ENCODE measurements at places on chromosomes 5 and 9. TPM values are rescaled to one million over a fixed set of nuclear protein-coding genes. Genes with fewer than 3 reads are reported as not detected.

- H3K4me3 ChIP-seq, result no peak overlapping the region
- peaks cover 21% of the 10 kb centered on the region for H3K36me3 ChIP-seq
- no peaks in the 10 kb centered on the region for H3K27me3 ChIP-seq
- H3K27ac ChIP-seq, result no peak overlapping the region
- no peak for DNase-seq
Measured at GRCh38 chr5:77083088-77083487, 4.0 kb downstream of the ZBED3 start.

DNA sequence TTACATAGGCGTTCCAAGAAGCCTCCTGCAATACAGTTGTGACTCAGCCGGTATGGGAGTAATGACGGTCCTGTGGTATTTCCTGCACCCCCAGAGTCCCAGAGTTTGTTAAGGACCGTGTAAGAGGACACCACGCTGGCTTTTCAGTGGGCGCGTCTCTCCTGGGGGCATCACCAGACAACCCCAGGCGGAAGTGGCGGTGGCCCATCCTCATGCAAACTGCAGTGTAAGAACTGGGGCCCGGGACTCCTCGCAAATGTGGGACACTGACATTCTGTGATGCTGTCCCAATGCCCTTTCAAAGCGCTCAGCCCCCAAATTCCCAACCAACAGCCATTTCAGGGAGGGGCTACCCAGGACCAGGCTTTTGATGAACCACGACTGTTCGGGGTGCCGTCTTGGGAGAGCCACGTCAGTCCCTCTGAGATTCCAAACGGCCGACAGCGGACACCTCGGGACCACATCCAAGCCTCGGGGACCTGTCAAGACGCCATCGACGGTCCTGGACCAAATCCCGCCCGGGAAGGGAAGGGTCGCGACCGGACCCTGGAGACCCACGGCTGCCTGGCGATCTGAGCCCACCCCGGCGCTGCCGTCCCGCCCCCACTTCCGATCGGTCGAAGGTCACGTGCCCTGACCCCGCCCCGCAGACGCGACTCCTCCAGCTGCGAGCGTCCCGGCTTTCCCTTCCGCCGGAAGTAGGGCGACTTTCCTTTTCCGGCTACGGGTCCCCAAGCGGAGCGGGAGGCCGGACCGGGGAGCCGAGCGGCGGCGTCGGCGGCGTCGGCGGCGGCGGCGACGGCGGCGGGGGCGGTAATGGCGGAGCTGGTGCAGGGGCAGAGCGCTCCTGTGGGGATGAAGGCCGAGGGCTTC, at the start of gene FUBP3:
Gene FUBP3 (plus strand): TSS at position 713 of the 873 bp plus-strand sequence. CDS start 104 bp downstream, at position 817.
- peaks cover 16% of the 10 kb centered on the region for H3K36me3 ChIP-seq
- H3K4me3 ChIP-seq, result peak within 1 kb of the TSS; percentile 92
- H3K4me1 ChIP-seq, result no peaks in the 10 kb centered on the region
- peak within 1 kb of the TSS; percentile 5 for H3K27ac ChIP-seq
- no peaks in the 10 kb centered on the region for H3K27me3 ChIP-seq
- peak; percentile 93 for DNase-seq

- no peaks in the 10 kb centered on the region for H3K27me3 ChIP-seq
- no peaks in the 10 kb centered on the region for H3K4me1 ChIP-seq
- DNase-seq, result no peak
- H3K36me3 ChIP-seq, result peaks cover 32% of the 10 kb centered on the region
- H3K27ac ChIP-seq, result no peak overlapping the region
Measured at GRCh38 chr5:139295346-139296057, 2.0 kb downstream of the MATR3 start.

Gene POLE3
- total RNA-seq, result 85.9 TPM

Gene BTNL8
- 0.26 TPM for total RNA-seq

GRCh38 chr5:115096034-115096769, 73.5 kb downstream of the TRIM36 start:
- no peaks in the 10 kb centered on the region for H3K4me1 ChIP-seq
- H3K4me3 ChIP-seq, result no peak overlapping the region
- DNase-seq, result no peak
- H3K27me3 ChIP-seq, result no peaks in the 10 kb centered on the region
- no peak overlapping the region for H3K27ac ChIP-seq
- no peaks in the 10 kb centered on the region for H3K36me3 ChIP-seq

Gene ZNG1C
- total RNA-seq, result 26.4 TPM

Gene IL9
- not detected for total RNA-seq

GRCh38 chr5:18944771-18945170, 1043.2 kb downstream of the CDH18 start:
- H3K36me3 ChIP-seq, result peaks cover 6% of the 10 kb centered on the region
- H3K4me1 ChIP-seq, result no peaks in the 10 kb centered on the region
- no peaks in the 10 kb centered on the region for H3K27me3 ChIP-seq
- no peak for DNase-seq
- no peak overlapping the region for H3K4me3 ChIP-seq

Gene PCDHA13
- total RNA-seq, result 1.0 TPM

Gene LHX3
- not detected for total RNA-seq

DNA sequence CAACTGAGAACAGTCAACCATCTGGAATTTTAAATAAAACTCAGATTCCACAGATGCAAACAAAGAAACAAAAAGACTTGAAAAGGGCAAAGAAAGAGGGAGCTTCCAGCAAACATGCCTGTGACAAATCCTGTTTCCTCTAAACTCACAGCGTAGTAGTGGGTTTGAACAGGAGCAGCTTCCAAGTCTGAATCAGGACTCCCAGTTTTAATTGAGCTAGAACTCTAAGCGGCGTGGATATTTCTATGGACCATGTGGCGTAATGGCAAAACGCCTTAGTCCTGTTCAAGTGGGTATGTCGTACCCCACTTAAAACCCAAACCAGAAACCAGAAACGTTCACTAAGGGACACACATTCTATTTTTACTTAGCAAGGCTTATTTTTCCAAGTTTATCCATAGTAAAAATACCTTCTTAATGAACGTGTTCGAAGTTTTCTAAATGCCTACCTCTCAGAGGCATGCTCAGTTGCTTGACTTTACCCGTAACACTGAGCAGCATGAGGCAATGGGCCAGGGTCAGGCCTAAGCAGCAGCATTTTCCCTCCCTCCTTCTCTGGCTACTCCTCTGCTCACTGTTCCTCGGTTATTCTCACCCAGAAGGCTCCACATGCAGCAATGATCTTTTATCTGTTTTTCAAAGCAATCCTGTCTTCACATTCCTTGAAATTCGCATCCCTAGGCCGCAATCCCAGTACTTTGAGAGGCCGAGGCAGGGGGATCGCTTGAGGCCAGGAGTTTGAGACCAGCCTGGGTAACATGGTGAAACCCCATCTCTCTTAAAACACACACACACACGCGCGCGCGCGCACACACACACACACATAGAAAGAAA, 77.9 kb downstream of the FNBP1 start:
- H3K4me3 ChIP-seq, result no peak overlapping the region
- H3K27ac ChIP-seq, result peak overlapping the region; percentile 74
- peaks cover 6% of the 10 kb centered on the region for H3K36me3 ChIP-seq
- DNase-seq, result no peak
- H3K27me3 ChIP-seq, result no peaks in the 10 kb centered on the region

- H3K27ac ChIP-seq, result no peak overlapping the region
- no peaks in the 10 kb centered on the region for H3K4me1 ChIP-seq
- no peak overlapping the region for H3K4me3 ChIP-seq
- no peaks in the 10 kb centered on the region for H3K27me3 ChIP-seq
- DNase-seq, result no peak
Measured at GRCh38 chr9:13791816-13792215, 512.3 kb upstream of the MPDZ start.

Gene SPRY4
- total RNA-seq, result 92.4 TPM

GRCh38 chr9:78239506-78239905, 3.6 kb downstream of the CEP78 start:
- peaks cover 43% of the 10 kb centered on the region for H3K36me3 ChIP-seq
- H3K27me3 ChIP-seq, result no peaks in the 10 kb centered on the region
- 0 out of 3 replicates have a peak overlapping the region, but pooled peaks have one; percentile 5 for H3K4me3 ChIP-seq
- H3K27ac ChIP-seq, result no peak overlapping the region
- no peak for DNase-seq

Gene PPIC
- total RNA-seq, result 11.9 TPM

GRCh38 chr9:83280268-83280667, 217.3 kb upstream of the RASEF start:
- no peaks in the 10 kb centered on the region for H3K27me3 ChIP-seq
- no peak for DNase-seq
- H3K36me3 ChIP-seq, result no peaks in the 10 kb centered on the region
- no peaks in the 10 kb centered on the region for H3K4me1 ChIP-seq
- H3K27ac ChIP-seq, result no peak overlapping the region

- DNase-seq, result no peak
- no peaks in the 10 kb centered on the region for H3K4me1 ChIP-seq
- no peak overlapping the region for H3K27ac ChIP-seq
- no peaks in the 10 kb centered on the region for H3K36me3 ChIP-seq
Measured at GRCh38 chr9:127707766-127708165, 978 bp downstream of the CFAP157 start.

DNA sequence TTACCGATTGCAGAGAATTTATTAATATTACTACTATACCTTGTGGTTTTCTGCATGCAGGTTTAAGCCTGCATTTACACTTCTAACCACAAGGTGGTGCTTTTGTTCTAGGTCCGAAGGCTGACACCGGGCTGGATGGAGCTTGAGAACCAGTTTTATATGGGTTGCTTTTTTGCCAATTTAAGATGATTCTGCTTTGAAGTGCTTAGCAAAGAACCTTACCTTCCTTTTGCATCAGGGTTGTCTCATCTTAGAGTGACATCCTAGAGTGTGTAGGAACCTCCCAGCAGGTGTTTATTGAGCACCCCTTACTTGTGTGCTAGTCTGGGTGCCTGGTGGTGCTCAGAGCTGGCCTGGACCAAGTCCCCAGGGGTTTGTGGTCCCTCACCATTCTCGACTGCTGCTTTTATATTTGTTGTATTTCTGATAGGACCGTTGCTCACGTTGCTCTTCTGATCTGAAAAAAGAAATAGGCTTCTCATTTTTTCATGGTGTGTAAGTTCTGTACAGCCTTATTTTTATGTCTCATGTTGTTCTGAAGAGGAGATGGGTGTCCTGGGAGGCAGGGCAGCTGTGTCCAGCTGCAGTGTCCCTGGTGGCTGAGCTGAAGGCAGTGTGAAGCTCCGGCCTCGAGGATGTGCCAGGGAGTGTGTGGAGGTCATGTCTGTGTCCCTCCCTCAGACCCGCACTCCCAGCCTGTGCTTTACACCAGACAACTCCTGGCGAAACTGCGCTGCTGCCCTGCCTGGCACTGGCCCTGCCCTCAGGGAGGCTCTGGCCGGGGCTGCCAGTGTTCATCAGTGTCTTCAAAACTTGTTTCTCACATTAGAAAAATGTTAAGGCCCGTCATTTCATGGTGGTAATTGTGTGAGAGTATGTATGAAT, 54.3 kb downstream of the EHMT1 start:
- H3K4me1 ChIP-seq, result peaks cover 12% of the 10 kb centered on the region
- H3K27me3 ChIP-seq, result no peaks in the 10 kb centered on the region
- H3K4me3 ChIP-seq, result no peak overlapping the region
- H3K27ac ChIP-seq, result no peak overlapping the region
- H3K36me3 ChIP-seq, result peaks cover 29% of the 10 kb centered on the region

DNA sequence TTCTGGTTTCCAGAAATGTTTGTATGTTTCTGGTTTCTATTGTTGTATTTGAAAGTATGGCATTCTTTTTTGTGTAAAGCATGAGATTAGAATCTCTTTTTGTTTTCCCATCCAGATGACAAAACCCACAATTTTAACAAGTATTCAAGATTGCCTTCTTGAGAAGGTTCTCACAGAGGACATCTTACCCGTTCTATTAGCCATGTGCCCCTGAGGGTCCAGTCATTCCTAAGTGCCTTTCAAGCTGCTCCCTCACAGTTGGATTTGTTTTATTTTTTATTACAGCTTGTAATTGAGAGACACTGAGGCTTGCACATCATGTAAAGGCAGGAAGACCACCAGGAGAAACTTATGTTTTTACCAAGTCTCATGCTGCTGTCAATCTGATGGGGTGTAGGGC, 19.3 kb upstream of the LOX start:
- H3K4me3 ChIP-seq, result no peak overlapping the region
- H3K36me3 ChIP-seq, result no peaks in the 10 kb centered on the region
- no peaks in the 10 kb centered on the region for H3K27me3 ChIP-seq
- no peak overlapping the region for H3K27ac ChIP-seq

DNA sequence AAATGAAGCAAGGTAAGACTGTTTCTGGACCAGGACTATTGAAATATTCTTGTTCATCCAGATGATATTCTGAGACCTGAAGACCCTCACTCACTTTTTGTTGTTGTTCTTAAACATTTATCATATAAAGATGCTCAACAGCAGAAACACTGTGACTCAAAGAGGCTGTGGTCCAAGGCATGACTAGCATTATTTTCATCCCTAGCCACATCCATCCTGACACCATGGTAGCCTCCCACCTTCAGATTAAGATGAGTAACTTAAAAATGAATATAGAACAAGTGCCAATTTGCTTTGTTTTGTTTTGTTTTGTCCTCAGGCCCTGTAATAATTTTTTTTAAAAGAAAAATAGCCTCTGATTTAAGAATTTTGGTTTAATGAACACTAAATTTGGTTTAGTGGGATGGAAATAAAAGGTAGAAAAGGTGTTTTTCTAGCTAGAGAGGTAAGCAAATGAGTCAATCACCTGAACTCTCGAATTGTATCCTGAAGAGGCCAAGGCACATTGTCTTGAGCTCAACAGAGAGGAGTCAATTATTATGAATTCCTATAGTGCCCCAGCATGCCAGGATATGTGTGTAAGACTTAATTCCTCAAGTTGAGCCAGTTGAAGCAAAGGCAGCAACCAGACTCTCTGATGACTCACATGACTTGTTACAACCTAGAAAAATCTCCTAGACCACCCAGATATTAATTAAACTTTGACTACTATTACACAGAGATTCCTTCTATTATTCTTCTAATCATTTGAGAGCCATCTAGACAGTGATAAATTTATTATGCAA, 380.1 kb upstream of the TUSC1 start:
- no peak overlapping the region for H3K27ac ChIP-seq
- peaks cover 4% of the 10 kb centered on the region for H3K4me1 ChIP-seq
- peaks cover 4% of the 10 kb centered on the region for H3K36me3 ChIP-seq

GRCh38 chr5:177376107-177376506, 8.1 kb upstream of the SLC34A1 start:
- no peaks in the 10 kb centered on the region for H3K4me1 ChIP-seq
- H3K36me3 ChIP-seq, result no peaks in the 10 kb centered on the region
- H3K4me3 ChIP-seq, result no peak overlapping the region

DNA sequence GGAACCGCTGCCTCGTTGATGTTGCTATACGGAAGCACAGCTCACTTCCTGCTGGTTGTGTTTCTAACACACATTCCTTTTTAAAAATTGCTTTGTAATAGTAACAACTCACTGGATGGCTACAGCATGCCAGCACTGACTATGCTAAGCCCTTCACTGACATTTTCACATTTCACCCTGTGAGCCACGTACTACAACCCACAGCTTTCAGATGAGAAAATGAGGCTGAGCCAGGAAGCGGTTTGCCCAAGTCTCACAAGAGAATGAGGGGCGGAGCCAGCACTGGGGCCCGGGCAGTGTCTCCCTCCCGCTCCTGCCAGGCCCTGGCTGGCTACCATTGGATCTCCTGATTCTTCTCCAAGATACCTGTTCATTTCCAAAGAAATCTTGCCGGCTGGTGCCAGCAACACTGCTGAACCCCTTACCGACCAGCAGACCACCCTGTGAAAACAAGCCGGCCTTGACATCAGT, 38.3 kb downstream of the FAM78A start:
- H3K36me3 ChIP-seq, result peaks cover 26% of the 10 kb centered on the region
- no peak overlapping the region for H3K27ac ChIP-seq
- DNase-seq, result peak; percentile 72
- peaks cover 4% of the 10 kb centered on the region for H3K4me1 ChIP-seq
- H3K4me3 ChIP-seq, result no peak overlapping the region

Gene IFNA2
- total RNA-seq, result not detected

Gene PCDH12
- total RNA-seq, result not detected

- H3K27ac ChIP-seq, result no peak overlapping the region
- H3K36me3 ChIP-seq, result peaks cover 9% of the 10 kb centered on the region
- no peak overlapping the region for H3K4me3 ChIP-seq
- no peak for DNase-seq
- H3K27me3 ChIP-seq, result no peaks in the 10 kb centered on the region
Measured at GRCh38 chr5:143314659-143315058, 88.8 kb downstream of the NR3C1 start.

GRCh38 chr5:85990998-85991397, 626.7 kb upstream of the COX7C start:
- DNase-seq, result no peak
- no peaks in the 10 kb centered on the region for H3K27me3 ChIP-seq

Gene PLAC8L1
- total RNA-seq, result 0.64 TPM

Data from H9 (cell line).